Stimulated activated CD4-positive, alpha-beta T cell treated with anti-CD3 and anti-CD28 coated beads, Interleukin-4, amount 100 ng/mL, for 1 hour (primary cell): ENCODE measurements at places on chromosomes 2 and 18.

GRCh38 chr2:201949181-201949926 is 84.3 kb upstream of the FZD7 start:
- DNase-seq: no peak

GRCh38 chr18:31819106-31819924 is 58.6 kb upstream of the SLC25A52 start:
- no peak for DNase-seq

GRCh38 chr2:55395724-55396605 is 23.7 kb downstream of the CCDC88A start:
- no peak for DNase-seq

GRCh38 chr18:34342960-34343359 is 118.2 kb upstream of the NOL4 start:
- no peak for DNase-seq

GRCh38 chr2:165634855-165635254 is 159.2 kb downstream of the GALNT3 start:
- no peak for DNase-seq

DNA sequence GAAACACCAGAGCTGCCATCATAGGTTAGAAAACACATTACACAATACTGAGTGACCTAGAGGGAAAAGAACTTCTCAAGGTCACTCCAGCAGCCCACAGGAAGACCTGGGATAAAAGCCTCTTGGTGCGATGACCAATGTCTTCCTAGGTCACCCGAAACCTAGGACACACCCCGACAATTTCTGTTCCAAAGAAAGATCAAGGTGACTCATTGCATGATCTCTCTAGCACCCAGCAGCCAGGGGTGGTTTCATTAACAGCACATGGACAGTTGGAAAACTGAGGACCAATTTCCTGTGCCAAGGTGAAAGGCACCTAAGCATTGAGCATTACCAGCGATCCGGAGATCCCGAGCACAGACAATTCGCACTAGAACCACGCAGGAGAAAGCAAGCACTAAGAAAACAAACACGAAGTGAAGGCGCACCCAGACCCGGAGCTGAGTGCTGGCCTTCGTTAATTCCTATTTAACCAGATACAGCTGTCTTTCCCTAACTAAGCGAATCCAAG is 1.5 kb downstream of the CACNB4 start:
- DNase-seq: no peak

- no peak for DNase-seq
Observed at GRCh38 chr2:208150094-208150493, 4.1 kb upstream of the CRYGB start.

DNA sequence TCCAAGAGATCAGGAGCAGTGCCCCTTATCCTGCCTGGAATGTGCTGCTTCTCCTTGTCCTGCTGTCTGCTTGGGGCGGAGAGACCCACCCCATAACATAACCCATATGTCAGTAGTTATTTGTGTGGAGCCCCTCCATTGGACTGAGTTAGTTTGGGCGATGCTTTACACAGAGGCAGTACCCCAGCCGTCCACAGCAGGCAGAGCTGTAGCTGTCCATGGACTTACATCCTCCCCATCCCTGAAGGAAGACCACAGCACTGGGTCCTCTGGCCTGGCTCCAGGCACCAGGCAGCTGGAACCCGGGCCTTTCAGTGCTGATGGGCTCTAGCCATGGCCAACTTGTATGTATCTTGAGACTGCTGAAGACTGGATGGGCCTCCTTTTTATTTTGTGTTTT is 20.3 kb downstream of the GKN2 start:
- no peak for DNase-seq

DNA sequence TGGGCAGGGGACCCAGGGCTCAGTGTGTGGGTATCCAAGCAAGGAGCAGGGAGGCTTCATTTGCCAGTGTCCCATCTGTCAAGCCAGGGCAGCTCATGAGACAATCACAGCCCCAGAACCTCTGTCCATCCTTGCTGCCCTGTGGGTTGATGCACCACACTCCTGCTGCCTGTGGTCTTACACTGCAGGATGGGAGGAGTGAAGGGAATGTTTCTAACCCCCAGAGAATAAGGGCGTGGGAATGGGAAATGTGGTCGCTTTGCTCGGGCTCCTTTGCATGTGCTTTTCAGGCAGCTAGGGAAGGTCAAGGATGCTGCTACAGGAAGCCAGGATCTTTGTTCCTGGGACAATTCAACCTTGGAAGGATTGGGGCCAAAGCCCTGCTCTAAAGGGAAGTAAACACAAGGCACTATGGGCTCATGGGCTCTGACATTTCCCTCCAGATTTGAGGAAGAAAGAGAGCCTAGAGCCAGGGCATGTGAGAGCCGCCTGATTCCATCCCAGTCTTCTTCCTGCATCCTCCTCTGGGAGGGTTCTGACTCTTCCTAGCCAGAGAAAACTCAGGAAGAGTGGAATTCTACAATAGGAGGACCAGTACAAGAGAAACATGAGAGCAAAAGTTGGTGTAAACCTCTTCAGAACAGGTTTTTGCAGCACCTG is 18.8 kb upstream of the MAP3K20 start:
- no peak for DNase-seq

DNA sequence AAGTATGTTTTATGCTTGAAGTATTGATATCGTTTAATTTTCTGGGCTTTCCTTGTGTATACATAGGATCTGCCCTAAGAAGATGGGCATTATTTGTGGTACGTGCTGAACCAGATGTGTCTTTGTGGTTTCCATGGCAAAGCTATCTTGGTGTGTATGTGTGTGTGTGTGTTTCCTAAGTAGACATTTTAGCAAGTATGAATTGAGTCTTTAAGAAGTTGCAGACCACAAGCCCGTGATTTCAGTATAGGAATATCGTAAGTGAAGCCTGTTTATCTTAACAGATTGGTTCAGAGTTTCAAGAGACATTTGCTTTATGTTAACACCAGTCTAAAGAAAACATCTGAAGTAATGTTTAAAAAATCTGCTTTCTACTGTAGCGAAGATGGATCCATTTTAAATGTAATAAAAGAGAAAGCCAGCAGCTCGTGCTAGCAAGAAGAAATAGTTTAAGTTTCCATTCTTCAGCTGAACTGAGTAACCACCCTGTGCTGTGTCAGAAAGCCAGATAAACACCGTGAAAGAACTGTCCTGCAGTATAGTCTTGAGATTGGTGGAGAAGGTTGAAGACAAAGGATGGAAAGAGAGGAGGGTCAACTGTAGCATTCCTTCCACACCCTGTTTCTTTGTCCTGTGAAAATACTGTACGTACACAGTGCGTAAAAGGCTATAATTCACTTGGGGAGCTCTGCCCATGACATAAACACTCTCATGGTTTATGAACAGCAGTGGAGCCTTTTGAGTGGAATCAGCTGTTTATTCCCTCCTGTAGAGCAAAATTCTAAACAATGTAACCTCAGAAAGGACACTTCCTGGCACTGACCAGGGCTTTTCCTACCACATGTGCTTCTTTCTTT is 91.9 kb upstream of the FOSL2 start:
- no peak for DNase-seq

- DNase-seq: no peak
Observed at GRCh38 chr18:58492891-58493469, 135.9 kb downstream of the ALPK2 start.

DNA sequence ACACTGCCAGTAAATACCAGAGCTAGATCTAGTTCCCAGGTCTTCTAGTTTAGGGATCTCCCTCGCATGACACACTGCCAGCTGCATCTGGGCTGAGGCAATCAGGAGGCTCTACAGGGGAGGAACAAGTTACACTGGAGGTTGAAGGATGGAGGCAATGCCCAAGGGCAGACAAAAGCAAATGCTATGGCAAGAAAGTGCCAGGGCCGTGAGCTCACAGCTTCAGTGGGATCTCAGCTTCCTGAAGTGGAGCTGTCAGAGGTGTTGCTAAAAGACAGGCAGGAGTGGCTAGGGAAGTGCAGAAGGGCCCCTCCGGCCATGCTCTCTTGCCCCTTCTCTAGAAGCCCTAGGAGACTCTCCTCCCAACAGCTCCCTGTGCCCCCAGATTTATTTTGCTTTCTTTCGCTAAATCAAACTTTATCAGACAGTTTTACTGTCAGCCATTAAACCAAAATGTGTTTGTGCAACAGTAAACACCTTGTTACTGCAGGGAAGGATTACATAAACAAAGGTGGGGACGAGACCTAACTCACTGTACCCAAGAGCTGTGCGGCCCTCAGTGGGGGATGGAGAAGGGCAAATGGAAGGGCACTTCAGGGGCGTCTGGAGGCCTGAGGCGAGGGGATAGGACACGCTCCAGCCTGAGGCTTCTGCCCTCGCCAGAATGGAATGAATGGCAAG is 39.4 kb upstream of the PKDCC start:
- no peak for DNase-seq

GRCh38 chr2:156736950-156737349 is 300.8 kb downstream of the GPD2 start:
- no peak for DNase-seq

- DNase-seq: no peak
Observed at GRCh38 chr2:25071966-25072365, 30.1 kb downstream of the EFR3B start.

DNA sequence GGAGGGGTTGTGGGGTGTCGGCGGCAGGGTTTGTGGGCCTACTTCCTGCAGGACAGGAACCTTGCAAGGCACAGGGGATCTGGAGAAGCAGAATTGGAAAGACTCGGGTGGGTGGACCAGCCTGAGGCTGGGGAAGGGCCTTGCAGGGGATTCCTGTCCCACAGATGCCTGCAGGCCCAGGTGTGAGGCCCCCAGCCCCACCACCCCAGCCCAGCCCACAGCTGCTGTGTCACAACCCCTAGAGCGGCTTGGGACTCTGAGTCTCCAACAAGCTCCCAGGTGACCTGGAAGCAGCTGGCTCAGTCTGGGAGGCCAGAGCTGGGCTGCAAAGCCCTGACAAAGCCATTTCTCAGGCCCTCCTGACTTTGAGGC is 93.1 kb downstream of the ZFP36L2 start:
- no peak for DNase-seq

DNA sequence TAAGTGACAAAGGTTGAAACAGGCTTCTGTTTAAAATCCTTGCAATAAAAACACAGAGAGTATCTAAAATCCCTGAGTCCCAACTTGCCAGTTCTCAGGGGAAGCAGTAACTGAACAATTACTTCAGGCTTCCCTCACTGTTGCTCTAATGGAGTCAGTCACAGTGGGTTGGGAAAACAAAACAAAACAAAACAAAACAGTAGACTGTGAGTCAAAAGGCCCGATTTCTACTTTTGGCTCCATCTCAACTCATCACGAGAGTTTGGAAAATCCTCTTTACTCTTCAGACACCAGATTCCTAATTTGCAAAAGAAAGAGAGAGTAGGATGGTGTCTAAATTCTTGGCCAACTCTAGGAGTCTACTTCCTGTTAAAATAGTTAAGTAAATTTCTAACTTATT is 1.1 kb downstream of the FSHR start:
- no peak for DNase-seq

DNA sequence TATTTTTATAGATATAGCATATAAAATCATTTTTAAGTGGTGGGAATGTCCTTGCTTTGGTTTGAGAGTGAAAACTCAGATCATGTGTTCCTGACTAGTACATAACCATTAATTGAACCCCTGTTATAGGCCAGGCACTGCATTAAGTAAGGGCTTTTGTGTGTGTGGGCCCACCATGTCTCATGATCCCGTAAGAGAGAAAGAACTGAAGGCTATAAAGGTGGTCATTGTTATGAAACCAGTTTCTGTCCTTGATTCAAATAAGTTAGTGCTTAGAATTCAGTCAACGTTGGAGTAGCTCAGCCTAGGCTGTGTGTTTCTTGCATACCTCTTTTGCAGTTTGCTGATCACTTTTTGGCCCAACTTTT is 91.5 kb downstream of the LIMS1 start:
- no peak for DNase-seq

DNA sequence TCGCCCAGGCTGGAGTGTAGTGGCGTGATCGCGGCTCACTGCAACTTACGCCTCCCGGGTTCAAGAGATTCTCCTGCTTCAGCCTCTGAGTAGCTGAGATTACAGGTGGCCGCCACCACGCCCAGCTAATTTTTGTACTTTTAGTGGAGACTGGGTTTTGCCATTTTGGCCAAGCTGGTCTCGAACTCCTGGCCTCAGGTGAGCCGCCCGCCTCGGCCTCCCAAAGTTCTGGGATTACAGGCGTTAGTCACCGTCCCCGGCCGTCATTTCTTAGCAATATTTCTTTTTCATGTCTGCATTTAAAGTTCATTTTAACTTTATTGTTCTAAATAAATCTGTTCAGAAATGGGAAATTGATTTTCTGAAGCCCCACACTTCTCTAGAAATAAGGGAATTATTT is 597.3 kb upstream of the DDX18 start:
- no peak for DNase-seq

DNA sequence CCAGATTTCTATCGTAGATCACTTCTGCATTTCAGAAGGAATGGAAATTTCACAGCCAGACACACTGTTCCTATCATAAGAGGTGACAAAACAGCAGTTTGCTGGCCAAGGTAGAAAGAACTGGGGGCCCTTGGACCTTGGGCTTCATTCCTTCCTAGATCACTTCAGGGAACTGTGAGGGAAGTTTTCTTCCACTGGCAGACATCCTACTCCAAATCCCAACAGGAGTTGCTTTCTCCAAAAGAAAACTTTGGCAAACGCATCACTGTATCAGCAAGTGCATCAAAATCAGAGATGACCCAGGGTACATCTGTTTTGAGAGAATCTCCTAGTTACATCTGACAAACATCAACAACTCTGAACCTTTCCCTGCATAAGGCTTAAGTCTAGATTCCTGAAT is 348.4 kb upstream of the KLHL29 start:
- no peak for DNase-seq

- no peak for DNase-seq
Observed at GRCh38 chr2:158776231-158776630, 18.9 kb upstream of the DAPL1 start.

GRCh38 chr2:189300916-189301315 is 121.4 kb upstream of the COL5A2 start:
- DNase-seq: no peak

GRCh38 chr2:109712123-109712449 is 82.0 kb upstream of the RGPD5 start:
- no peak for DNase-seq

GRCh38 chr2:39024833-39025232 is 96.0 kb downstream of the SOS1 start:
- DNase-seq: no peak

- no peak for DNase-seq
Observed at GRCh38 chr2:241726459-241726858, 8.0 kb upstream of the D2HGDH start.

GRCh38 chr18:77223221-77223639 is 26.4 kb upstream of the GALR1 start:
- peak; percentile 24 for DNase-seq
